ENCODE measurements at places on chromosomes 4 and X.

- no peak for DNase-seq
Measured at GRCh38 chr4:114226968-114227760, 247.7 kb upstream of the ARSJ start.

GRCh38 chr4:182716192-182716591 is 201.0 kb downstream of the DCTD start:
- no peak for DNase-seq

DNA sequence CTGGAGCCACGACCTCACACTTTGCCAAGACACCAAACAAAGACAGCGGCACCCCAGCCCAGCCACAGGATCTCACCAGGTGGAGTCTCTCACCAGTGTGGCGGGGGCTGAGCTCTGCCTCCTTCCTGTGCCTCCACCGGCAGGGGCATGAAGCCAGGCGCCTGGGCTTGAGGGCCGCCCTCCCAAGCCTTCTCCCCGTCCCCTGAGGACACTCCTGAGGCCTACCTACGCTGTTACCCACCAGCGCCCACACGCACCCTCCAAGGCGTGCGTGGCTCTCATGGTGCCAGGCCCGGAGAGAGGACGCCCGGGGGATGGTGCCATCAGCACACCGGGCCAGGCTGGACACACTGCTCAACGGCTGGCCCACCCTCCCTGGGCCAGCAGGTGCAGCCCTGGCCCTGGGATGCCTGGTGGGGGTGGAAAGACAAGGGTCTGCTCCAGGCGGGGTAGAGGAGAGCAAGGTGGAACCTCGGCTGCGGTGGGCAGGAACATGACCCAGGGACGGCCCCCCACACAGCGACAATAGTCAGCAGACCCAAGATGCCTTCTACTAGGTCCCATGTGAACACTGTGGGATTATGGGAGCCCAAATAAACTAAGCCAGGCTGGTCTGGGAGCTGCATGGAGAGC is 22.1 kb downstream of the NELFA start:
- no peak for DNase-seq

- DNase-seq: peak; percentile 60
Measured at GRCh38 chrX:150543230-150544155, 24.9 kb upstream of the MTM1 start.

GRCh38 chr4:33930497-33930896 is 2313.8 kb downstream of the ARAP2 start:
- no peak for DNase-seq

- no peak for DNase-seq
Measured at GRCh38 chr4:70741867-70742658, 20.3 kb downstream of the RUFY3 start.

GRCh38 chr4:159160242-159160641 is 57.4 kb downstream of the RAPGEF2 start:
- DNase-seq: no peak

GRCh38 chr4:1711571-1712215 is 426 bp downstream of the SLBP start:
- DNase-seq: peak; percentile 68

DNA sequence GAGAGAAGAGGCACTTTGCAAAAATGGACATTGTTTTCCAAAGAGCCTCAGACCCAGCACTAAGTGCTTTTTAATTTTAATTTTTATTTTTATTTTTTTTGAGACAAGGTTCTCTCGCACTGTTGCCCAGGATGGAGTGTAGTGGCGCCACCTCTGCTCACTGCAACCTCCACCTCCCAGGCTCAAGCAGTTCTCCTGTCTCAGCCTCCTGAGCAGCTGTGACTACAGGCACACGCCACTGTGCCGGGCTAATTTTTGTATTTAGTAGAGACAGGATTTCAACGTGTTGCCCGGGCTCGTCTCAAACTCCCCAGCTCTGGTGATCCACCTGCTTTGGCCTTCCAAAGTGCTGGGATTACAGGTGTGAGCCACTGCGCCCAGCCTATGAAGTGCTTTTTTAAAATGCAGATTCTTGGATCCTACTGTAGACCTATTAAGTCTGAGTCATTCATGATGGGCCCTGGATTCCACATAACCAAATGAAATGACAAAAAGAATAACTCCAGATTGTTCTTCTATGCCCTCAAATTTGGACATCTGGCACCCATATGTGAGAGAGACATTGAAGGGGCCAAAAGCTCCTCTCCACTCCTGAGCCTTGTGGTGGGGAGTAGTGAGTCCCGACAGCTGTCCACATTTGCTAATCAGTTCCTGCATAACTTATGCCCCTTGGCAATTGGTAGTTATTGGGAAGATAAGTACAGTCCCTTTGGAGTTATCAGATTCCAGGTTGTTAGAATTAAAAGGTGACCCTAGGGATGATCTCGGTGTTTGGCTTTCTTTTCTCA is 3.6 kb downstream of the NOCT start:
- no peak for DNase-seq

- DNase-seq: no peak
Measured at GRCh38 chr4:67604749-67605148, 46.2 kb downstream of the STAP1 start.

Measured in GM06990 (cell line).